ACHN (cell line): ENCODE measurements at places on chromosomes 5 and 9.

DNA sequence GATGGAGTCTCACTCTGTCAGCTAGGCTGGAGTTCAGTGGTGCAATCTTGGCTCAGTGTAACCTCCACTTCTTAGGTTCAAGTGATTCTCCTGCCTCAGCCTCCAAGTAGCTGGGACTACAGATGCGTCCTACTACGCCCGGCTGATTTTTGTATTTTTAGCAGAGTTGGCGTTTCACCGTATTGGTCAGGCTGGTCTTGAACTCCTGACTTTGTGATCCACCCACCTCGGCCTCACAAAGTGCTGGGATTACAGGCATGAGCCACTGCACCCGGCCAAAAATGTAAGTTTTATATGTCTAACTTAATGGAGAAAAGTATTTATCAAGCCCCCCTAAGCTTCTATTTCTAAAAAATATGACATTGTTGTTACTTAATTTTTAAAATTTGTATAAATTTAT, 98.2 kb upstream of the RIOK2 start:
- DNase-seq: no peak

DNA sequence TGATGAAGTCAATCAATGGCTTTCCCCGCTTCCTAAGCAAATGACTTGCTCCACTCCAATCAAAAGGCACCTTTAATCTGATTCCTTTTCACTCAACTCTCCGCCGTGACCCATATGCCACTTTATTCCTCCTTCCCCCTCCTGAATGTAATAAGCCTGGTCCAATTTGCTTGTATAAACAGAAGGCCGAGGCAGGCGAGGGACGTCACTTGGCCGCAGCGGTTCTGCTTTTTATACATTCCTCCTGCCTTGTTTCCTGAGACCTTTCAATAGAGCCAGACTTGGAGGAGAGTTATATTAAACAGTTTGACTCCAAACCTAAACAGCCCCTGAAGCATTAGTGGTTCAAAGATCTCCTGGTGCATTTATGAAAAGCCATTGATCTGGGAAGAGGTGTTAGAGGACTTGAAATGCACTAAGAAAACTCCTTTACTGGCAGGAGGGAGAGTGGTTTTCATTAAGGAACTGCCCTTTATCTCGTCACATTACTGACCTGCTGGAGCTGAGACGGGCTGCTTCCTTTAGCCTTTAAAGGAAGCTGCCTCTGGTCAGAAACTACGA, 273.4 kb downstream of the SLIT3 start:
- no peak for DNase-seq

DNA sequence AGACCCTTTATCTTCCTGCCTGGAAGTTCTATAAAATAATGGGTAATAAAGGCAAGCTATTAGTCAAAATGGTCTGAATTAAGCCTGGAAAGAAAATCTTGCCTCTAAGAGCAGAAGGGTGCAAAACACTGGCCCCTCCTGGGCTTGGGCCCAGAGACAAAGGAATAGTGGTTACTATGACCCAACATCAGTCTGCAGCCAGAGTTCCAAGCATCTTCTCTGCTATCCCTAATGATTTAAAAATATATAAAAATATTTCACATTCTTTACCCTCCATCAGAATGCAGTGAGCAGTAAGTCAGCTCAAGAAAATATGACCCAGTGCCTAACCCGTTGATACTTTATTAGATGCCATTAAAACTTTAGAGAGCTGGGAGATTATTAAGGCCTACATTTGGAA, 14.7 kb downstream of the TNFAIP8 start:
- DNase-seq: no peak

GRCh38 chr9:101702257-101702656, 36.2 kb downstream of the GRIN3A start:
- DNase-seq: no peak

- no peak for DNase-seq
Observed at GRCh38 chr9:18976709-18977531, 56.1 kb downstream of the SAXO1 start.

- peak; percentile 51 for DNase-seq
Observed at GRCh38 chr5:43396762-43397304, 15.4 kb downstream of the CCL28 start.

- no peak for DNase-seq
Observed at GRCh38 chr9:18857769-18858168, 175.2 kb downstream of the SAXO1 start.
